ENCODE measurements at places on chromosomes 12 and 14. TPM values are rescaled to one million over a fixed set of nuclear protein-coding genes. Genes with fewer than 3 reads are reported as not detected.

CCDC197 gene
- total RNA-seq, result not detected

ENDOU gene
- 0.19 TPM for total RNA-seq

KCNC2 gene
- not detected for total RNA-seq

GALNT16 gene
- 6.4 TPM for total RNA-seq

CCDC175 gene
- 0.60 TPM for total RNA-seq

ESR2 gene
- 0.60 TPM for total RNA-seq

KCNK13 gene
- 0.67 TPM for total RNA-seq

GRCh38 chr14:79786522-79786921 lies 424.8 kb downstream of the DIO2 start:
- no peak for DNase-seq

DNA sequence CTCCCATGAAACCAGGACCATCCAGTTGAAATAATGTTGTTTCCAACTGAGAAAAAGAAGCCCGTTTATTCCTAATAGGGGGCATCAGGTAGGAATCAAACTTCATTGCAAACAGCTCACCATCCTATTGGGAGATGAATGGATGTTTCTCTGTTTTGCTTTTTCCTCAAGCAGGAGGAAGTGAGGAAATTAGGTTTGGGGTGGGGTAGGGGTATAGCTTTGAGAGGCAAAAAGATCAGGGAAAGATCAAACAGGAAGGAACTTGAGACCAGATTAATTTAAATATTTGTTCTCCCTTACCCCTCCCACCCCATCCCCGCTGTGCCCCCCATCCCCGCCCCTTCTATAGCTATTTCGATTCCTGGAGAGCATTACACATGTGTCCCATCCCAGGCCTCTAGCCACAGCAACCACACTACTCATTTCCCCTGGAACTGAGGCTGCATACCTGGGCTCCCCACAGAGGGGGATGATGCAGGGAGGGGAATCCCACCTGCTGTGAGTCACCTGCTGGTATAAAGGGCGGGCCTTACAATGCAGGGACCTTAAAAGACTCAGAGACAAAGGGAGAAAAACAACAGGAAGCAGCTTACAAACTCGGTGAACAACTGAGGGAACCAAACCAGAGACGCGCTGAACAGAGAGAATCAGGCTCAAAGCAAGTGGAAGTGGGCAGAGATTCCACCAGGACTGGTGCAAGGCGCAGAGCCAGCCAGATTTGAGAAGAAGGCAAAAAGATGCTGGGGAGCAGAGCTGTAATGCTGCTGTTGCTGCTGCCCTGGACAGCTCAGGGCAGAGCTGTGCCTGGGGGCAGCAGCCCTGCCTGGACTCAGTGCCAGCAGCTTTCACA lies at the start of gene IL23A:
Gene IL23A (plus strand): TSS at position 577 of the 850 bp plus-strand sequence. CDS start 161 bp downstream, at position 738.
- no peak for DNase-seq

GRCh38 chr12:65536876-65537681 lies 258.6 kb downstream of the MSRB3 start:
- no peak for DNase-seq

DNA sequence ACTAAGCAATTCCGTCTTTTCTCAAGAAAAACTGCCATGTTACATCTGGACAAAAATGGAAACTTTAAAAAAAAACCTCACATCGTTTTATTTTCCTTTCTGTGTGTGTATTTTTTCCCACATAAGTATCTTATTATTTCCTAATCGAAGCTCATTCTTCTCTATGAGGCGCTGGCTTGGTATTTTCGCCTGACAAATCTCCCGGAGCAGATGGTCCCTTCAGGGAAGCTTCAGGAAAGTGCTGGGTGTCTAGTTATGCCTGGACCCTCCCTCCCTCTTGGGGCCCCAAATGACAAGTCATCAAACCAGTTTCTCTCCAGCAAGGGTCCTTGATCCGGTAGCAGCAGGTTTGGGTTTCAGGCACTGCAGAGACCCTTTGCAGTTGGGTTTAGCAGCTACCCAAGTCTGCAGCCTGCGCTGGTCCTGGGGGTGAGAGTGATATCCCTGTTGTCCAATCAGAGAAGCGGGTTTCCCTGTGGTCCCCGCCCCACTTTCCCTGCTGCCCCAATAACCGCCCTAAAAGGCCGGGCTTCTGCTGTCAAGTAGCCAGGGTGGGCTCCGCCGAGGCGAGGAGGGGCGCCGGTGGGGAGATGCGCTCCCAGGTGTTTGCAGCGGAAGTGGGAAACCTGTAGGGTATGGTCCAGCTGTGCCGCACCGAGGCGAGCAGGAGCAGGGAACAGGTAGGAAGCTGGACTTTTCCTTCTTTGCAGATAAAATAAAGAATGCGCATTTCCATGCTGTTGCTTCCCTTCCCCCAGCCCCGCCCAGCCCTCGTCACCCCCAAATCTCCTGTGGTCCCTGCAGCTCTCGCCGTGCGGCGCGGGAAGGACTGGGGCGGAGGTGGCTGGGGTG lies at the start of gene CNTN1:
Gene CNTN1 (plus strand): TSS at position 527 of the 852 bp plus-strand sequence.
- peak; percentile 52 for DNase-seq

GRCh38 chr12:2359725-2360629 lies 307.2 kb downstream of the CACNA1C start:
- DNase-seq, result no peak

- DNase-seq, result no peak
These were observed 81.2 kb downstream of the BTG1 start for GRCh38 chr12:92064422-92064821.

DNA sequence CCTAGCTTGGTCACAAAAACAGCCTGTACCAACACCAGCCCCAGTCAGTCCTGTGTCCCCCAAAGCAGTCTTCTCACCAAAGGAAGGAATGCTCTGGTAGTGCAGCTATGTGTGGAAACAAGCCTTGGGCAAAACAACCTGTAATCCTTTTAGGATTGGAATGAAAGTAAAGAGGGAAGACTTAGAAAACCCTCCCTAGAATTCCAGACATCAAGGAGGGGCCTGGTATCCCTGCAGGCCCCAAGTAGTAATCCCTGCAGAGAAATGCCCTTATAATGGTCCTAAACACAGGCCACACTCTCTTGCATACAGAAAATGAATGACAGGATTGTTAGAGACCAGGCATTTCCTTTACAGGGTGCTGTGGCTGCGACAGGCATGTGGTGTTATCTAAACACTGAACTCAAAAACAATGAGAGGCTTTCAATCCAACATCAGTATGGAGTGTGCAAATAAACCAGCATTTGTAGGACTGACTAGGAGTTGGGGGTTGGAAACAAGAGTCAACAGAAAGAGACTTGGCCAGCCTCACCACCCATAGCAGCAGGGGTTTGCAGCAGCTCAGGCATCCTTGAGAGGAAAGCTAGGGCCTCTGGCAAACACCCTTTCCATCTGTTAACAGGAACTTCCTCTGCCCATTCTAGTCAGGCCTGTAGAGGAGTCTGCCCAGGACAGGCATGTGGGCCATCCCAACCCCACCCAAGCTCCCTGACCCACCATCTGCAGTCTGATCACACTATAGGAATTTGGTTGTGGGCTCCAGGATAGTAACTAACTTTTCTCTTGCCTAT lies 59.1 kb downstream of the DCAF5 start:
- DNase-seq, result no peak

GRCh38 chr14:94926176-94926575 lies 156.3 kb upstream of the GSC start:
- no peak for DNase-seq

GRCh38 chr12:27685274-27685673 lies 11.0 kb upstream of the REP15 start:
- no peak for DNase-seq

- DNase-seq, result no peak
These were observed 17.4 kb downstream of the EGLN3 start for GRCh38 chr14:33933386-33933933.

DNA sequence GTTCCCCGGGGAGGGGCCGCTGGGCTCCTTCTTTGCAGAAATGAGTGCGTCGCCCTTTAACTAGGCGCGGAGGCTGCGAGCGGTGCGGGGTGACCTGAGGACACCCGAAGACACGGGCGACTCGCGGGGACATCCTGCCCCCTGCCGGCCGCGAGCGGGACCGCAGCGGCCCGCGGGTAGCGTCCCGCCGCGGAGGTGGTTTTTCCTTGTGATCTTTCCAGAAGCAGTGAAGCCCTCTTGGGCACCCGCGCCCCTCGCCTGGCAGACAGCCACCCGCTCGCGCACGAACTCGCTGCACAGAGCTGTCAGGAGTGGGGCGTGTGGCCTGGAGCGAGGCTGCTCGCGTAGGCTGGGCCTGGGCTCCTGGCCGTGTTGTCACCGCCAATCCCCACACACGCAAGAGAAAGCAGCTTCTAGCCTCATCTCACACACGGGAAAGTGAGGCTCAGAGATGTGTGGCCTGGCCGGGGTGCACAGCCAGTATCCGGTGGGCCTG lies 67.2 kb downstream of the DIO3 start:
- peak; percentile 79 for DNase-seq

DNA sequence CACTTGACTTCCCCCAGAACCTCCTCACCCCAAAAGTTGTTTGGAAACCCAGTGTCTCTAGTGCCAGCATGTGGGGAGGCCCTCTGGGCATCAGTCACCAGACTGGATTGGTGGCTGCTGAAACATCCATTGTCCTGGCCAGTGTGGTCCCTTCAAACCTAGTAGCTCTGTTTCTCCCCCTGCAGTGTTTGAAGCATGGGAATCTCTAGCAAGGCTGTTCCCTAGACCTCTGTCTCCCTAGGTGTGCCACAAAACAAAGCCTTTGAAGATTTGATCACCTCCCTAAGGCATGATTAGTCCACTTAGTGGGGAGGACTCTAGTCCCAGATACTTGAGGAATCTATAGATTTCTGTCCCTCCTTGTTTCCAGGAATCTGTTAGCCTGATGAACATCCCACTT lies 60.3 kb downstream of the ARF6 start:
- DNase-seq, result no peak

DNA sequence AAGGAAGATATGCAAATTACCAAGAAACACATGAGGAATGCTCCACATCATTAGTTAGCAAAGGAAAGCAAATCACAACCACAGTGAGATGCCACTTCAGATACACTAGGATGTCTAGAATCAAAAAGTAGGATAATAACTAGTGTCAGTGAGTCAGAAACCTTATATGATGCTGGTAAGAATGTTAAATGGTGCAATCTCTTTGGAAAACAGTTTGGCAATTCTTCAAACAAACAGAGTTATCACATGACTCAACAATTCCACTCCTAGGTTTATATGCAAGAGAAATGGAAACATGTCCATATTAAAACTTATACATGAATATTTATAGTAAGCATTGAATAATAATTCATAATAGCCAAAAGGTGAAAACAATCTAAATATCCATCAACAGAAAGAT lies 220.9 kb downstream of the FOXG1 start:
- DNase-seq, result no peak

- no peak for DNase-seq
These were observed 1.1 kb downstream of the IPO4 start for GRCh38 chr14:24187539-24187915.

GRCh38 chr14:71967704-71968103 lies 35.5 kb downstream of the RGS6 start:
- no peak for DNase-seq

DNA sequence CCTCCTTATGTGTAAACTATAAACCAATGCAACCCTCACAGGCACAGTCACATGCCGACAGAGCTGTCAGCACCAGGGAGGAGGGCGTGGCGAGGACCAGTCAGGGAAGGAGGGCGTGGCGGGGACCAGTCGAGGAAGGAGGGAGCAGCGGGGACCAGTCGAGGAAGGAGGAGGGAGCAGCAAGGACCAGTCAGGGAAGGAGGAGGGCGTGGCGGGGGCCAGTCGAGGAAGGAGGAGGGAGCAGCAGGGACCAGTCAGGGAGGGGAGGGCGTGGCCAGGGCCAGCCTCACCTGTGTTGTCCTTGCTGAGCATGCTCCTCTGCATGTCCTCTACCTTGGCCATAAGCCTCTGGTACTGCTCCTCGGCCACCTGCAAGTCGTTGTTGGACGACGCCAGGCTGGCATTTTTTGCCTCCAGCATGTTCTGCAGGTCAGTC lies 24.2 kb downstream of the GOLGA3 start:
- DNase-seq, result peak; percentile 76

- no peak for DNase-seq
These were observed 44.1 kb downstream of the PRIMA1 start for GRCh38 chr14:93744176-93744575.

GRCh38 chr14:68573126-68573525 lies 219.7 kb downstream of the ZFP36L1 start:
- DNase-seq, result no peak

DNA sequence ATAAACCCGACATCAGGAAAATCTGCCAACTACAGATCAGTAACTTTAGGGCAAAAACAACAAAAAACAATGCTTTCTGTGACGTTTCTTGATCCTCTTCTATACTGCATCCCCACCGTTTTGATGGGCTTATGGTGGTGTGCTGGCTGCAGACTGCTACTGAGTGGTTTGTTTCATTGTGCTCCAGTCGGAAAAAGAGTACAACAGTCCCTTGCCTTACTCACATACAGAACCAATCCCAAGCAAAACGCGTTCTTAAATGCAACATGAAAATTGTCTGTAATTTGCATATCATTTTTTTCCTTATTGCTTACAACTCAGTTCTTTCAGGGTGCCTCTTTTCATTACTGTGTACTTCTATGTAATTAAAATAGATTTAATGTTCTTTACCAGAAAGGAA lies 2.3 kb downstream of the ETV6 start:
- no peak for DNase-seq

- peak; percentile 51 for DNase-seq
These were observed at the start of gene ABHD12B for GRCh38 chr14:50871914-50872732. ABHD12B (plus strand) TSS chr14:50872053; CDS start chr14:50872175, 122 bp downstream.

GRCh38 chr12:74415633-74416032 lies 122.0 kb upstream of the ATXN7L3B start:
- DNase-seq, result no peak

DNA sequence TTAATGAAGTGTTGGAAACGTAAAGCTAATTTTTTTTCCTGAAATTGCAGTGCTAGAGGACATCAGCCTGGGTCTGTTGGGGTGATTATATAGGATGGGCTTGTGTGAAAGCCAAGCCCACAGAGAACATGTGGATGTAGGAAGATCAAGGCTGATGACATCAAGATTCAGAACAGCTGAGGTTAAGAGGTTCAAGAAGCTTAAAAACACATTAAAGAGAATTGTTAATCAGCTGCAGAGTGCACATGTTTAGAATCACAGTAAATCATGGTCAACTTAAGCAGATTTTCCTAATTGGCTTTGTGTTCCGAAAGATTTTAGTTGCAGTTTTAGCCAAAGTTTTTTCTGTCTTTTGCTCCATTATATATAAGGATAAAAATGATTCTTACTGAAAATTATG lies 87.9 kb upstream of the PRICKLE1 start:
- no peak for DNase-seq

DNA sequence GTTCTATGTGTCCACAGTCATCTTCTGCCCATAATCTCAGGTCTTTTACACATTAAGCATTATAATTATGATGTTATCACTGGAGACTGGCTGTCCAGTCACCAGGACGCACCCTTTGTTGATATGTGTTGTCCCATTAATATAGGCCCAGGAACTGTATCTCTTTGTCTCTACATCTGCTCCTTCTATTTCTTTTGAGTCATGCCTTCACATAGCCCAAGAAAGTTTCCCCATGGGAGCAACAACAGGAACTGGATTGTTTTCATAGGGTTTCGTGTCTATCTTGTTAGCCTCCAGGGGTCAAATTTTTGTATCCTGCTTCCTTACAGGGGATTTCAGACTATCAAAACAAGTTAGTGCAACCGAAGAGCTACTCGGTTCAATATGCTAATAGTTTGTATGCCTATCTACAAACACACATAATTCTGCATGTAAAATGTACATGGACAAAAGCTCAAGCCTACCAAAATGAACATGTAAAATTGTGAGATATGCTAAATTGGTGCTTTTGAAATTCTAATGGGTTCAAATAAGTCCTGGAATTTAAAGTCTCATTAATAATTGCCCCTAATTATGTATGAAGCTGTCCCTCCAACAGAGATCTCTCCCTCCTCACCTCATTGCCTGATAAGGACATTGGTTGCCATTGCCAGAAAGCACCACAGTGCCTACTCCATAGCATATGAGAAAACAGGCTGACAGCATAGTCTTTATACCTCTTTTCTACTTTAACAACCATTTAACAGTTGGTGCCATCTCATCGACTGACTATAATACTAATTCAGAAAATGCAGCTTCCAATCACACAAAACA lies 99.8 kb upstream of the DIO2 start:
- DNase-seq, result no peak

Data from mucosa of descending colon (tissue), 3 donors.